ENCODE measurements at places on chromosomes 4 and X. TPM values are rescaled to one million over a fixed set of nuclear protein-coding genes. Genes with fewer than 3 reads are reported as not detected.

The LRCH2 gene
- 15.3 TPM for polyA plus RNA-seq

The RPA4 gene
- polyA plus RNA-seq = not detected

DNA sequence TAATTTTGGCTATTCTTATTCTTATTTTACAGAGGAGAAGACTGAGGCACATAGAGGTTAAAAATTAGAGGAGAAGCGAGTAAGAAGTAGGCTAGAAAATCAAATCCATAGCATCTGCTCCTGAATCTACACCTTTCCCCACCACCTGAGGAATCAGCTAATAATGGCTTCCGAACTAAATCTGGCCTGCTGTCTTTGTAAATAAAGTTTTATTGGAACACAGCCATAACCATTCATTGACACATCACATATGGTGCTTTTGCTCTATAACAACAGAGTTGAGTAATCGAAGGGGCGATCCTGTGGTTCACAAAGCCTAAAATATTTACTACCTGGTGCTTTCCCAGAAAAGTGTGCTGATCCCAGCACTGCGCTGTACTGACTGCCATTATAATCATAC lies 38.2 kb downstream of the F11 start:
- DNase-seq = no peak

DNA sequence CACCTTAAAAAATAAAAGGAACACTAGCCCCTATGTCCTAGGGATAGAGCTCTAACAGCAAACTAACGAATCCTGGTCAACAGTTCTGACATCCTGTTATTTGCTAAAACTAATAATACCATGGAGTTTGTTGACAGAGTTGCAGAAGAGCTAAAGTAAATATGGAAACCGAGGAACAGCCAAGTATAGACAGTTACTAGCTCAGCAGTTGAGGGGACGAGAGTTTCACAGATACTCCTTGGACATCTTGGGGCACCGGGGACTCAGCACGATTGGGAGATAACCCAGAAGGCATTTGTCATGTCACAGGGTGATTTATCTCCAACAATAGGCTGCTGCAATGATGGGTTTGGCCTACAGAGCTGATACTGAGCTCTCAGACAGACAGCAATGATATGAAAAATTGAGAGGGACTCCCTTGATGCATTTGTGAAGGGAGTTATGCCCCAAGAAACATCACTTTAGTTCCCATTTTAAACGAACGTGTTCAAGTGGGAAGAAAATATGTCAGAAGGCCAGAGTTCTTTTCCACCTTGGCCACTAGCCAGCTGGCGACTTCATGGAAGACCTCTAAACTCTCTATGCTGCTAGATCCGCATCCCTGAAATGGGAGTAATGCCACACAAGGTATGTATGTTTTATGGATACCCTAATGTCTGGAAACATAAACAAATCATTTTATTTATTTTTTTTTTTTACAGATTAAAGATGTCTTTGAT lies 48.6 kb downstream of the TSC22D3 start:
- no peak for DNase-seq

DNA sequence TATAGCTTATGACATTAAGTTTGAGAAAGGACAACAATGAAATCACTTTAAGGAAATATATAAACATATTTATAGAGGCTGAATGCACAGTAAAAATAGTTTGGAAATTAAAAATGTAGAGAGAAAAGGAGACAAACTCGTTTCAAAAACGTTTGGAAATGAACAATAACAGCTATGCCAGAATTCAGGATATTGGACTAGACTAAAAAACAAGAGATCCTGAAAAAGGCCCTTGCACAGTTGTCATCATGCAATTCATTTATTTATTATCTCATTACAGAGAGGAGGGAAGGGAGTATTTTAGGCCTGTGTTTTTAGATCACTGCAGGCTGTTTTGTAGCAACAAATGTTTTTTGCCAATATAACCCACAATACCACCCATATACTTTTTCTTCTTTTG lies 527.2 kb downstream of the ADGRL3 start:
- DNase-seq = no peak

DNA sequence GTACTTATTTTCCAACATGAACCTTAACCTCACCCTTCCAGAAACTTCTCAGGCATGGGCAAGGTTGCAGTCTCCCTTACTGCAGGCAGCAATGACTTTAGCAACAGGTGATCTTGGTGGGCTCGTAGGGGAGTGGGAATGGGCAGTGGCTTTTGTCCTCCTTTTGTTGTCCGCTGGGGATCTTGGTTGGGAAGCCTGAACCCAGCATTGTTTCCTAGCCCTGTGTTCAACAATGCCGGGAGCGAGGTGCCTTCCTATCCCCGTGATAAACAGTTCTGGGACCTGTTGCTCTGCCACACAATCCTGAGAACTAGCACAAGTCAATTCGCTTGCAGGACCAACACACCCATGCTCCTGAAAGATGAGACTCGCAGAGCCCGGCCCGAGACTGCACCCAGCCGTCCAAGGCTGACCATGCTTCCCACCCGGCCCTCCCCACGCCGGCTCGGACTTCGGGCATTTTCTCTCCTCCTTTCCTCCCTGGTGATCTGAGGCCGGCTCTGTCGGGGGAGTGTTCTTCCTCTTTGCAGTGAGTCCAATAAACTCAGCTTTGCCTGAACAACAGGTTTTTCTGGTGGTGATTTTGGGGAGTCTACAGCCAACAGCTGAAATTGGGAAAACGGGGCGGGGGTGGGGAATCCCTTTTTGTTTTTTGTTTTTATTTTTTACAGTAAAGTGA lies 20.2 kb downstream of the IRAK1 start:
- no peak for DNase-seq

DNA sequence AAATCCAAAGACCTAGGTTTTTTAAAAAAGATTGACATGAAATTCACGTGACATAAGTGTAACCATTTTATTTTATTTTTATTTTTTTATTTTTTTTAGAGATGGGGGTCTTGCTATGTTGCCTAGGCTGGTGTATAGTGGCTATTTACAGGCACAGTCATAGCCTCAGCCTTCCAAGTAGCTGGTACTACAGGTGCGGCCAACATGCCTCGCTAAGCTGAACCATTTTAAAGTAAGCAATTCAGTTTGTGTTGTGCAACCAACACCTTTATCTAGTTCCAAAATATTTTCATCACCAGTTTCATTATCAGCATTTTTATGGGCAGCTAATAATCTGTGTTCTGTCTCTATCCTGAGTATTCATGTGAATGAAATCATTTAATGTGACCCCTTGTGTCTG lies 107.5 kb upstream of the ENPEP start:
- DNase-seq = no peak

- DNase-seq = no peak
Measured at GRCh38 chrX:1394731-1395501, 3.0 kb upstream of the SLC25A6 start.

DNA sequence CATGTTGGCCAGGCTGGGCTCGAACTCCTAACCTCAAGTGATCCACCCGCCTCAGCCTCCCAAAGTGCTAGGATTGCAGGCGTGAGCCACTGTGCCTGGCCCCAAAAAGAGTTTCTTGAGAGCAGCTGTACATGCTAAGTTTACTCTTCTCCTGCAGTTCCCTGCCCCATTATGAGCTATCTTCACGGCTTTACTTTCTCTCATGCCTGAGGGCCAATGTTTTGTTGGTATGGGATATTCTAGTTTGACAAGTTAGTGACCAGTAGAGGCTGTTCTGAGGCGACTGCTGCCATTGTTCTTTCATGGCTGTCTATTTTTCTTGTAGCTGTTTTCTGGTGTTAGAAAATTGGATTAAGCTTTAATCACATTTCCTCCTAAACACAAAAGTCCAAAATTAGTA lies 78.0 kb upstream of the STX18 start:
- DNase-seq = no peak

DNA sequence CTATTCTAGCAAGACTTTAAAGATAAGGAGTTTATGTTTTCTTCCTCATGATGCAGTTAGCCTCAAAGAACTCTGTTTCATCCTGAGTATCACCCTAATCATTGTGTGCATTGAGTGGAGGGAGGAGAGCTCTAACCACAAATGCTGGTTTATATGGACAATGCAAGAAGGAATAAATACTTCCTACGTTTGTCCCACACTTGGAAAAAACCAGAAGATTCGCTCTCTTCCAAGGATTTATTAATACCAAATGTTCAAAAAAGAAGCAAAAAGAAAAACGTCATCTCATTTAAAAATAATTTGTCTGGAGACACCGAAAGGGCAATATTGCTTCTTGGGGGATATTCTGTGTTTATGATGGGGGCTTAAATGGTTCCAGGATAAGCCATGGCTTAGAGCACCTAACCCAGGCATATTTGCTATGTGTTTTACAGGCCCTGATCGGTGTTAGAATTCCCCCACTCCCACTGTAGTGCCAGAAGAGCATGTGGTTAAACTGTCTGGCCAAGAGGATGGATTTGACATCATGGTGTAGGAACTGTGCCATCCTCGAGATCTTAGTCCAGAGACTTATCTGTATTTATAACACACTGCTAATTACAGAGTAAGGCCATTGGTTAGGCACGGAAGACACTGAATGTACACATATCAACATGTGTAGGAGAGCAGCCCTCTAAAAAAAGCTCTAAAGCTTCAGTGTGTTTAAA lies 227.2 kb downstream of the ANK2 start:
- DNase-seq = no peak

DNA sequence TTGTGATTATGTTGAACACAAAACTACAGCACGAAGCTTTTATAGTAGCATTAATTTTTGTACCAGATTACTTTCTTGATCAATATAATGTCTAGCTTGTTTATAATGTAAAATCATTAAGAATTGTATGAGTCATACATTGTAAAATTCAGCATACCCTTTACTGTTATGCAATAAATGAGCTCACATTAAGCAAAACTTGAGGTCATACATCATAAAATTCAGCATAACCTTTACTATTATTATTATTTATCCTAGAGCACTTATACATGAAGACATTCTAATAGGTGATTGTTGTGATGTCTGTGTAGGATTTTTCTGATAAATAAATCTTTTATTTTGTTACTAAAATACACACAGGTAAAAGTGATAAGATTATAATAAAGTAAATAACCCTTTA lies 49.4 kb downstream of the DTHD1 start:
- no peak for DNase-seq

DNA sequence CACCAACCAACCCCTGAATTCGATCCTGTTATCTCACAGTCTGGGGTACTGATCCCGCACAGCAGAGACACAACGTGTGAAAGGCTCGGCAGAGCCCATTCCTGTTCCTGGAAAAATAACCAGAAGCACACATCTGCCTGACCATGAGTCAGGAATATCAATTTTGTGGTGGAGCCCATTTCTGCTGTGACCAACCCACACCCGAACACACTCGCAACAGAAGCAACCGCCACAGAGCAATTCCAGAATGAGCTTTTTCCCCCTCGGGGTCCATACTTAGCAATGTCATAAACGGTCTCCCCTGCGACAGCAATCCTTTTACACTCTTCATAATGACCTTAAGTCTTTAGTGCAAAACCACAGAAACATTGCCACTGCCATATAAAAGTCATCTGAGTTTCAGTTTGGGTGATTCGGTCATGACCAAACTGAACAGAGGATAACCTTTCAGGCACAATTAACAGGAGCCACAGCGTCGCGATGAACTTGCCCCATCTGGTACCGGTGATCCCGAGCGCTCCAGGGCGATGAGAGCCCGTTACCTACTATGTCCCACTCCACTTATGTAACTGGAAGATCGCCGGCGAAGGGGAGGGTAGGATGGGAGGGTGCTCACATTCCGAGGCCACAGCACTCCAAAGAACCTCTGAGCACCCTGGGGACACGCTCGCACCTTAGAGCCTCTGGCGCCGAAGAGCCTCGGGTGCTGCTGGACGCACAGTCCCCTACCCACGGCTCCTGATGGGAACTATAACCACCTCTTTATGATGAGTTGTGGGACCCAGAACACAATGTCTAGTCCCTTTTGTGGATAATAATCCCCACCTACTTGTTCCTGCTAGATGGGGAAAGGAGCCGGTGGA lies 1.1 kb downstream of the MECP2 start:
- no peak for DNase-seq

DNA sequence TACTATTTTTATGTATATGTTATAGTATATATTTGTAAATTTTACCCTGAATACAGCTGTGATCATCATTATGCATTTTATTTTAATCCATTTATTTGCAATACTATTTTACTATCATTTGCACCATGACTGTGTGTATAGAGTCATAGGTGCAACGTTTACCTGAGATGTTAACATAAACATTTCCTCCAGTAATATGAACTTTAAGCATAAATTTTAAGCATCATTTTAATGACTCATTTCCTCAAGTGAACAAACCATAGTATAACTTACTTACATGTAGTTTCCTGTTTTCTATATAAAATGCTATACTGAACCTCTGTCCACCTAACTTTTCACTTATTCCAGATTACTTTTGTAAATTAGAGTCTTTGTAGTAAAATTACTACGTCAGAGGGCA lies 92.8 kb downstream of the NFKB1 start:
- no peak for DNase-seq

DNA sequence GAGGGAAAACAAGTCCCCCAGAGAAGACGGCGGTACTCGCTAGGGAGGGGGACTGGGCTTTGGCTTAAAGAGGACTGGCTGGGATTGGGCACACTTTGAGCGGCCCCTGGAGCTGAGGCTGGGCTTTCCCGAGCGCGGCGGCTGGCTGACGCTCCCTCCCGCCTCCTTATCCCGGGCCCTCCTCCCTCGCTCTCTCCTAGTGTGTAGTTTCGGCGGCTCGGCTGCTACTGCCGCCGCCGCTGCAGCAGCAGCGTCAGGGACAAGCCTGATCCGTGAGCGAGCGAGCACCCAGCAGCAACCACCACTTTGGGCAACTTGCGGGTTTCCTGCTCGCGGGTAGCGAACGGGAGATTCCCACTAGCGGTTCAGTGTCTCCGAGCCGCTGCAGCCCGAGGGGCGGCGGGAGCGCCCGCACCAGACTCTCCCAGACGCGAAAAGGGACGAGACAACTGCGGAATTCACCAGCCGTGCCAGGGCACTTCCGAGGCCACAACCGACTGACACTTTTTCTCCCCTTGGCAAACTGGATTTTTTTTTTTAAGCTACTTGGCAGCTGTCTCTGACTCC lies 632 bp upstream of the PCDH7 start:
- DNase-seq = peak; percentile 67

DNA sequence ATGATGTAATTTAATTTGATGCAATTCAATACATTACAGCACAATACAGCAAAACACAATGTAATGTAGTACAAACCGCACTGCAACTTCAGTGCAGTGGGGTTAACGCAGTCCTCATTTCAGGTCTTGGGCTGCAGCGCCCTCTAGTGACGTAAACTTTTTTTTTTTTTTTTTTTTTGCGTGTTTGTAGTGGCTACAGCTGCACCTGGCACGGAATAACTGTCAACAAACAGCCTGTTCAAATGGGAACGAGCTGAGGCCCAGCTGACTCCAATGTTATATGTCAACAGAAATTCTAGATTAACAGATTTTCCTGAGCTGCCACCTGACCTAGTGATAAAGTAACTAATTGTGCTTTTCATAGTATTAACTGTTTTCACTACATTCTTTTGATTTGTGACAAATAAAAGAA lies 33.5 kb upstream of the RASSF6 start:
- peak; percentile 55 for DNase-seq

GRCh38 chr4:8314691-8315255 lies 45.2 kb downstream of the HTRA3 start:
- DNase-seq = no peak

GRCh38 chr4:127634181-127634580 lies 1.4 kb downstream of the INTU start:
- no peak for DNase-seq
